Activated CD8-positive, alpha-beta T cell treated with anti-CD3 and anti-CD28 coated beads, Interleukin-2, amount 10 ng/mL, durations not matched to agents 7 days and 5 days (primary cell): ENCODE measurements at places on chromosomes 4 and X. TPM values are rescaled to one million over a fixed set of nuclear protein-coding genes. Genes with fewer than 3 reads are reported as not detected.

DNA sequence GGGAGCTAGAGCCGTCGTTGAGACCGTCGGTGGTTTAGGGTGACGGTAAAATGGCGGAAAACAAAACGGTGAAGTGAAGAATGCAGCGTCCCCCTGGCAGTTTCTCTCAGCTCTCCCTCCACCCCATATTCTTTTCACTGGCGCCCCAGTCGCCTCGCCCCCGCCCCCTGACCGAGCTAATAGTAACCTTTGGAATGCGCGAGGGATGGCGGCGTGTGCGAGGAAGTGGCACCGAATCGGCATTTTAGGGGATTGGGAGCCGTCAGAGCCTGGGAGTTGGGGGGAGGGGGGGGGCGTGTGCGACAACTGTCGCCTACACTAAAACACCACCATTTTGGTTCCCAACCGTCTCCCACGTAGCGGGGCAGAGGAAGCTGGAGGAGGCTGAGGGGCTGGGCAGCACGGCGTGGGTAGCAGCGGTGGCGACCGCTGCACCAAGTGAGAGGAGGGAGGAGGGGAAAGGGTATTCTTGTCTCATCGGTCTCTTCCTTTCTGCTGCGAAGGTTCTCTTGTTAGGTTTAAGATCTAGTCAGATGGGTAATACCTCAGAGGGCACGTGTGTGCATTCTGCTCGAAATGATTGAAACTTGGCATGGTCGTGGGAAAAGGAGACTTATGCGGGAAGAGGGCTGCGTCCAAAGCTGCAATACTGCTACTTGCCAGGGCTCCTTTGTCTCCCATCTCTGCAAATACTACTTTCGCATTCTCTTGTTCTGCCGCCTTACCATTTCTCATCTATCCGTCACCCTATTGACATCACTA, 840 bp downstream of the ZNF711 start:
- peak; percentile 19 for DNase-seq
- H3K4me1 ChIP-seq, result peaks cover 10% of the 10 kb centered on the region
- peaks cover 24% of the 10 kb centered on the region for H3K27me3 ChIP-seq
- peak overlapping the region; percentile 76 for H3K4me3 ChIP-seq

Gene HTR2C
- total RNA-seq, result not detected

DNA sequence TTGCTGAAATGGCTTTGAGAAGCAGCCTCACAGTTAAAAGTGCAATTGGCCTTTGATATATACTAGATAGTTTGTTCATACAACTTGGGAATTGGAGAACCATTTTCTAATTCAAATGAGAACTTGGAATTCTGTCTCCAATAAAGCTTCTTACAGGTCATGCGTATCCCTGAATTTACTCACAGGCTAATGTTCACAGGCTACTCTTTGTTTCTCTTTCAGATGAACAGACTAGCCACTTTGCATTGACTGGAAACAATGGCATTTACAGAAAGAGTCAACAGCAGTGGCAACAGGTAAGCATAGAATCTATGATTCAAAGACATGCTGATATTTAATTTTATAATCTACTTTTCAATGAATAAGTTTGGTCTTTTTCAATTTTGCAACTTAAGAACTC, 13.5 kb downstream of the AFF1 start:
- no peak overlapping the region for H3K27ac ChIP-seq
- peaks cover 13% of the 10 kb centered on the region for H3K36me3 ChIP-seq
- DNase-seq, result no peak
- H3K4me3 ChIP-seq, result no peak overlapping the region
- H3K27me3 ChIP-seq, result no peaks in the 10 kb centered on the region

DNA sequence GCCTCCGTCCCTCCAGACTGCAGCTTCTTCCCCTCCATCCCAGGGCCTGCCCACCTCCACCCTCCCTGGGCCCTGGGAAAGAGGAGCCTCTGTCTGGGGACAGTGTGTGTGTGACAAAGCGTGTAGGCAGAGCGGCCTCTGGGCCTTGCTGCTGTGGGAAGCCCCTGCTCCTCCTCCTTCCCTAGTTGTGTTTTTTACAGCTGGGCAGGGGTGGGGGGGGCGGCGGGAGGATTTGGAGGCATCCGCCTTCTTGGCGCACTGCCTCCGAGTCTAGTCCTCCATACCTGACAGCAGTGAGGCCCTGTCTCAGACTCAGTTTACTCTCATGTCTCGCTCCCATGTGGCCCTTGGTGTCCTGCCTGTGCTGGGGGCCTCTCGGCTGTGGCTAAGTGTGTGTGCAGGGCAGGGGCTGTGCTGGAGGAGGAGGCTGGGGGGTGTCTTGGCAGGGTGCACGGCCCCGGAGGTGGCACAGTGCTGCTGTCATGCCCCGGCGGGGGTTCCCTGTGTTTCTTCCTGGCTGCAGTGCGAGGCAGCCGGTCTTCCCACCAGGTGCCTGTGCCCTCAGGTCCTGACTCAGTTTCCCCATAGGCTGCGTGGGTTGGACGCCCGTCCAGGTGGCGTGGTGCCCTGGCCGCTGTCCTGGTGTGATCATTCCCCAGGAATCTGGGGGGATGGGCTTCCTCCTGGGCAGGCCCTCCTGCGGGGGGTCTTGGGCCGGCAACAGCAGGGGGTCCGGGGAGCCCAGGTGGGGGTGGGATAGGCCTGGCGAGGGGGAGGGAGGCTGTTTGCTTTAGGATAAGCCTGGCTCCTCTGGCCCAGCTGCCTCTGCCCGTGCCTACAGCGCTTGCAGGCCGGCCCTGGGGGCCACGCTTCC, 7.0 kb downstream of the FGFRL1 start:
- H3K4me3 ChIP-seq, result no peak overlapping the region
- H3K4me1 ChIP-seq, result peaks cover 8% of the 10 kb centered on the region
- H3K36me3 ChIP-seq, result no peaks in the 10 kb centered on the region
- no peaks in the 10 kb centered on the region for H3K27me3 ChIP-seq
- H3K27ac ChIP-seq, result no peak overlapping the region

DNA sequence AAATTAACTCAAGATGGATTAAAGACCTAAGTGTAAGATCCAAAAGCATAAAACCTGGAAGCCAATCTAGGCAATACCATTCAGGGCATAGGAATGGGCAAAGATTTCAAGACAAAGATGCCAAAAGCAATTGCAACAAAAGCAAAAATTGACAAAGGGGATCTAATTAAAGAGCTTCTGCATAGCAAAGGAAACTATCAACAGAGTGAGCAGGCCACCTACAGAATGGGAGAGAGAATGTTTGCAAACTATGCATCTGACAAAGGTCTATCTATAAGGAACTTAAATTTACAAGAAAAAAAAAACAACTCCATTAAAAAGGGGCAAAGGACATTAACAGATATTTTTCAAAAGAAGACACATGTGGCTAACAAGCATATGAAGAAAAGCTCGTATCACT, 171.9 kb downstream of the RAB28 start:
- H3K36me3 ChIP-seq, result no peaks in the 10 kb centered on the region
- no peak overlapping the region for H3K4me3 ChIP-seq
- no peak for DNase-seq

DNA sequence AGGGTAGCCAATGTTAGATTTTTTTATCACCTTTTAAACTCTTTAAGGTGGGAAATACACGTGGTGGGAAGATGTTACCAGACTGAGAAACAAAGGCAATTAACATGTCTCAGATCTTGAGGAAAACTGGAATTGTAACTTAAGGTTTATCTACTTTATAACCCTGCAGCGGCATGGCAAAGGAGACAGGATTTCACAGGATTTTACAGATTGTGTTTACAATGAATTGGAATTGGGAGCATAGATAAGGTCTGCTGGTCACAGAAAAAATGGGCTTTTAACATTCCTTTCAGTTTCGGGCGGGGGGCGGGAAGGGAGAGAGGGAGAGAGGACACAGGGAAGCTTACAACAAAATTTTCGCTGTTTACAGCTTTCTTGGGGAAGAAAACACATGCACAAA, 467.5 kb upstream of the CT83 start:
- H3K4me3 ChIP-seq, result no peak overlapping the region
- no peak for DNase-seq
- no peaks in the 10 kb centered on the region for H3K27me3 ChIP-seq
- H3K36me3 ChIP-seq, result no peaks in the 10 kb centered on the region

Gene MYL5
- total RNA-seq, result 19.3 TPM
